CD4-positive, alpha-beta T cell treated with Interleukin-6 at 100 ng/mL for 8 hours (primary cell): ENCODE measurements at places on chromosomes 11 and 22.

GRCh38 chr11:77276271-77276670, 25.2 kb downstream of the GDPD4 start:
- DNase-seq: no peak

- no peak for DNase-seq
Observed at GRCh38 chr22:46084376-46084775, 66.0 kb upstream of the PPARA start.

- no peak for DNase-seq
Observed at GRCh38 chr22:28341001-28341400, 338.6 kb downstream of the TTC28 start.

- no peak for DNase-seq
Observed at GRCh38 chr22:44196731-44197131, 16.0 kb downstream of the PARVG start.

- DNase-seq: peak; percentile 7
Observed at GRCh38 chr11:112453601-112454577, 193.2 kb upstream of the PLET1 start.

DNA sequence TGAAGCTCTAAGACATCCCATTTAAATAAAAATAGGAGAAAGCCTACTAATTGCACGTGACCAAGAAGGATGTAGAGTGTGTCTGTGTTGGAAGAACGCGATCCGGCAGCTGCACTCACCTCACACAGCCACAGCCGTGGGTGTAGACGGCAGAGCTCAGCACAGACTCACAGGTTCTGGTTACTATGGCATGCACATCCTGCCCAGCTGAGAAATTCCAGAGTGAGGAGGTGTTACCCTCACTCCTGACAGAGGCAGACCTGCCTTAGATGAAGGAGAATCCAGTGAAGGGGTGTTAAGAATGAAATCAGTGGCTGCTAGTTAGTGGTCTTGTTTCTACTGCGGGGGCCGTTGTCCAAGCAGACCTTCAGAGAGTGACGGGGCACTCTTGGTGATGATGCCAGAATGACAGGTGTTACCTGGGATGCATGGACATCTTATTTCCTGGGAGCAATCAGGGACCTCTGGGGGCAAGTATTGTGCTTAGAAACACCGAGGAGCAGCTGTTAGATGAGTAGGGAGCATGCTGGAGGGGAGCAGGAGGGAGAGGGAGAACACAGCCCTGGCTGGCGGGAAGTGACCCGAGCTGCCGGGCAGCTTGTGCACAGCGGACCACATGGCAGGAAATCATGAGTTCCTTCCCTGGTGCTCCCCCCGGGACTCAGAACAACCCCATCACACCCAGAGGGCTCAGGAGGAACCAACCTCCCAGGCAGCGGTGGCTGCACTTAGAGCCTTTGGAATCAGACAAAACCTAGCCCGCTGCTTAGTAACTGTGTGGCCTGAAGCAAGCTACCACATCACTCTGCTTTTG, 12.3 kb downstream of the KCNJ5 start:
- DNase-seq: no peak

- no peak for DNase-seq
Observed at GRCh38 chr11:132242632-132243031, 872.2 kb downstream of the NTM start.

DNA sequence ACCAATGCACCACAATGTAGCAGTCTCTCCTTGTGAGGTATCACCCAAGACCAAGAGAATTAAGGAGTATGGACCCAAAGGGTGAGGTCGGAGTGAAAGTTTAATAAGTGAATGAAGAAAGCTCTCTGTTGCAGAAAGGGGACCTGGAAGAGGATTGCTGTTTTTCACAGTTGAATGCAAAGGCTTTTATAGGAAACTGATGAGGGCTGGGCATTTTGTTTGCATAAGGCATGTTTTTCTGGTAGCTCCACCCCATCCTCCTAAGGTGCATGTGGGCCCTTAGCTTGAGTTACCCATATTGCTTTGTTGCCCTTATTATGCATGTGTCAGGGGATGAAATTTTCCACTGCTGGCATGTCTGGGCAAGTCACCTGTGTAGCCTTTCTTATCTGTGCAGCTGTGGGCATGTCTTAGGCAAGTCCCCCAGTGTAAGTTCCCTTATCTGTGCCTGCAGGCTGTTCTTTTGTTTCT, 64.7 kb downstream of the BDNF start:
- DNase-seq: no peak

DNA sequence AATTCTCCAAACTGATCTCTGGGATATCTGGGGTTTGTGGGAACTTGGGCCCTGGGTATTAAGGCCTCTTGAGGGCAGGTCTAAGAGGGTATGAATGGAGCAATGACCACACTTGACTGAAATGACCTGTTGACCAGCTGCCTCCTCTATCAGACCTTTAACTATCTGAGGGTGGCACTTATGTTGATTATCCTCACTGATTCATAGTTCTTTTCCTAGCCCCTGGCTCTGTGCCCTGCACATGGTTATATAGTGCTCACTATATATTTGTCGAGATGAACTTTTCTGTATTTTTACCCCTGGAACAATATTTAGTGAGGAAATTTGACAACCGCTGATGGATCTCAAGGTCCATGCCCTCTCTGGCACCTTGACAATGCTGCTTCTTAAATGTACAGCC, 305.5 kb upstream of the PLET1 start:
- DNase-seq: no peak
